ENCODE measurements at places on chromosomes 5 and 9.

GRCh38 chr9:134402182-134402581, 75.9 kb downstream of the RXRA start:
- peaks cover 43% of the 10 kb centered on the region for H3K4me1 ChIP-seq
- peaks cover 4% of the 10 kb centered on the region for H3K36me3 ChIP-seq
- H3K27me3 ChIP-seq, result no peaks in the 10 kb centered on the region

DNA sequence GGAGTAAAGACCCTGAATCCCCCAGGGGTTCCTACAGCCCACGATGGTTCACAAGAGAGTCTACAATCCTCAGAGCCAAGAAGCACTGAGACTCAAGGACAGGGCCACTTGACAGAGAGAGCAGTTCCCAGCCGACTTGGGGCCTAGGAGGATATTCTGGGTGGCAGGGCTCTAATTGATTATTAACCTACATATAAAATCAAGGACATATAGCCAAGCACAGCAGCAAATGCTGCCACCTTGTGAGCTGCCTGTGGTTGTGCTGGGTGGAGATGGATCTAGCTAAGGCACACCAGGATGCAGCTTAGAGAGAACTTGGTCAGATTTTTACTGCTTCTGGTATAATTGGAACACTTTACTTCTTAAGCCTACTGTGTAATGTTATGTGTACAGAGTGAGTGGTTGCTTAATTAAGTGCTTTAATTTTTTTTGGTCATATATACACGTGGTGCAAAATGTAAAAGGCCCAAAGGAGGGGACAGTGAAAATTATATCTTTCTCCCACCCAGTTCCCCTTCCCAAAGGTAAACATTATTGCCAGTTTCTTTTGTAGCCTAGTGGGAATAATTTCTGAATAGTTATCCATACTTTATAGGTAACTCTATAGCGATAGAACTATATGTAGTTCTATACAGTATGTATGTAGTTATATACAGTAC, 78.8 kb downstream of the F2RL2 start:
- peaks cover 92% of the 10 kb centered on the region for H3K4me1 ChIP-seq
- peak; percentile 79 for DNase-seq
- H3K36me3 ChIP-seq, result no peaks in the 10 kb centered on the region
- peak overlapping the region; percentile 74 for H3K4me3 ChIP-seq

DNA sequence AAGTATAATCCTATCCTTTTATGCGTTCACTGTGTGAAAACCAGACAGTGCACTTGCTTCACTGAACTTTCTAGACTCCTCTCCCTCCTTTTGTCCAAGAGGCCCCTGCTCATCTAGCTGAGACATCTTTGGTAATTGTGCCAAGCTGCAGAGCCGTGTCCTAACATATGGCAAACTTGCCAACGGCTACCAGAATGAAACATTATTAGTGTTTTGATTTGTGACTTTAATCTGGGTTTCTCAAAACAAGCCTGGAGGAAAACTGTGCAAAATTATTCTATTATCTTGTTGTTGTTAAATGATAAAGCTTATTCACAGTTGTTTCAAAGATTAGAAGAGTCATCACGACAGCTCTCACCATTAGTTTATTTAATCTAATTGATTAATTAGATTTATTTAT, 79.0 kb upstream of the RETREG1 start:
- no peaks in the 10 kb centered on the region for H3K36me3 ChIP-seq
- H3K4me3 ChIP-seq, result no peak overlapping the region
- H3K27me3 ChIP-seq, result no peaks in the 10 kb centered on the region
- peaks cover 3% of the 10 kb centered on the region for H3K4me1 ChIP-seq
- no peak for DNase-seq

GRCh38 chr5:94751460-94751859, 133.0 kb downstream of the SLF1 start:
- H3K4me1 ChIP-seq, result peaks cover 3% of the 10 kb centered on the region
- H3K36me3 ChIP-seq, result no peaks in the 10 kb centered on the region
- no peak for DNase-seq

DNA sequence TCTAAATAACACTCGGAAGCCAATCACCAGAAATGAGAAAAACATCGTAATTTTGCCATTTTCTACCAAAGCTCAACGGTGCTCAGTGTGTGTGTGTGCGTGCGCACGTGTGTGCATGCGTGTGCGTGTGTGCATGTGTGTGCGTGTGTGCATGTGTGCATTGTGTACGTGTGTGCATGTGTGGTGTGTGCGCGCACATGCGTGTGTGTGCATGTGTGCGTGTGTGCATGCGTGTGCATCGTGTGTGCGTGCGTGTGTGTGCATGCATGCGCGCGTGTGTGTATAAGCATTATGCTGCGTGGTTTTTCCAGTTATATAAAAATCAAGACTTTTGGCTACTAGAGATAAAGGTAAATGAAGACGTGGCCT, 165.0 kb downstream of the DAB2IP start:
- no peaks in the 10 kb centered on the region for H3K4me1 ChIP-seq
- H3K27me3 ChIP-seq, result no peaks in the 10 kb centered on the region
- no peaks in the 10 kb centered on the region for H3K36me3 ChIP-seq
- no peak for DNase-seq
- no peak overlapping the region for H3K27ac ChIP-seq
